ENCODE measurements at places on chromosomes 7 and 10.

GRCh38 chr7:111867348-111867931, 305.1 kb upstream of the IMMP2L start:
- no peak for DNase-seq

DNA sequence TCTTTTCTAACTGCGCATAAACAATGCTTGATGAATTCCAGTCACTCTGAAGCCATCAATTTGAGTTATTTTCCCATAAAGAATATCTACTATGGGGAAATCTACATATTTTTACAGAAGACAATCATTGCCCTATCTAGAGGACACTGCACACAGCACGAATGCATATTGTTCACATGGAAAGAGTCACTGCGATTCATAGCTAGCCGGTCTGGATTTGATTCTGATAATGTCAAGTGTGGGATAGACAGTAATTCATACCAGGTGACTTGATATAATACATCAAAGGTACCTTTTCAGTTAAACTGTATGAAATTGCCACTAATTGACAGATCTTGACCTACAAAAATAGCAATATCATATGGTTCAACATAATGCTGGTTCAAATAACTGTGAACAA, 255.7 kb downstream of the THSD7A start:
- DNase-seq = no peak

GRCh38 chr7:137196648-137197047, 146.9 kb downstream of the PTN start:
- DNase-seq = no peak

DNA sequence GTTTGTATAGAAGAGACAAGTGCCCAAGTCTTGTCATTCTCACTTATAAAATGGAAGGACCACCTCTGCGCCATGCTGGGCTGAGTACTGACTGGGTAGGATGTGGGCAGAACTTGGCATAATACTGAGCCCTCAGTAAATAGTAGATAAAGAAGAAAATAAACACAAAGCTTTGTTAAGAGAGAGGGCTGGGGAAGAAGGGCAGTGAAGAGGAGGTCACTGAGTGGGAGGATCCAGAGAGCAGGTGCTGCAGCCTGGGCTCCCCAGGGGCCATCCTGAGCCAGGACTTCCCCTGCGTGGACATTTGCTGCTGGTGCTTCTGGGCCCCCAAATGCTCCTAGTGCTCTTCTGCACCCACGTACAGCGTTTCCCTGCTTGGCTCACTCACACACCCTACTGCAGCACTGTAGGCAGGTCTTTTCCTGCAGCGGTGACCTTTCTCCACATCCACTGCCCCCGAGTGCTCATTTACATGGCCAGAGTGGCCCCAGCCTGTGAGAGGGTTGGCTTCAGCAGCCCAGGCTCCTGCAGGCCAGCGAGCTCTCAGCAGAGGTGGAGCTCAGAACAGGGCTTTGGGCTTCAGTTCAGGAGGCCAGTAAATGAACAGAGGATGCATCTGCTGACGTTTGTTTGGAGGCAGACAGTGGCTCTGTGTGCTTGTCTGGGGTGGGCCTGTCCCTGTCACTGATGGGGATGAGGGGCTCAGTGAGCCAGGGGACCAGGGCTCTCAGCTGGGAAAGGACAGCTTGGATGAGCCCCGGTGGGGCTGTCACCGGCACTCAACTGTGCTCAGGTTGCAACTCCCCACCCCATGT, 164.6 kb downstream of the ADARB2 start:
- DNase-seq = no peak

DNA sequence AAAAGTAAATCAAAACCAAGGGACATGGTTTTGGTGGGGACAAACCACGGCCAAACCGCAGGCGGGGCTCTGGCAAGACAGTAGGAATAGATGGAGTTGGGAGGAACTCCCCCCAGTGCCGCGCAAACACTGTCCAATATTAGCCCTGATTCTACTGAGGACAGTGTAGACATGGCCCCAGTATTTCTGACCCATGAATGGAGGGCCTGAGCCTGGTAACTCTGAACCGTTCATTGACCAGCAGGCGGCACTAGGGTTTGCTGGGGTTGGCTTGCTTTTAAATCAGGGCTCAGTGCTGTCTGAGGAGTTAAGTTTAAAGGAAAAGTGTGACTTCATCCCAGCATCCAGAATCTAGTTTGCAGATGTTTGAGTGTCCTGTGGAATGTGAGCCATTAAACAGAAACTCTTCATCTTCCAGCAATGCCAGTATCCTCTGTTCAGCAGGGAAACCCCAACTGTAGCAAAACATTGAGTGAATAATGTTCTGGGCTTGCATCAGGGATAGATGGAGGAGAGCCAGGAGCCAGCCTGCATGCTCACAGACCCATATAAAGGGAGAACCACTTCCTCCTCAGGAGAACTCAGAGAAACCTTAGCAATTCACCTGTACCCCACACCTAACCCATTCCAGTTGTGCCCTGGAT, 147.4 kb upstream of the PRSS58 start:
- no peak for DNase-seq

DNA sequence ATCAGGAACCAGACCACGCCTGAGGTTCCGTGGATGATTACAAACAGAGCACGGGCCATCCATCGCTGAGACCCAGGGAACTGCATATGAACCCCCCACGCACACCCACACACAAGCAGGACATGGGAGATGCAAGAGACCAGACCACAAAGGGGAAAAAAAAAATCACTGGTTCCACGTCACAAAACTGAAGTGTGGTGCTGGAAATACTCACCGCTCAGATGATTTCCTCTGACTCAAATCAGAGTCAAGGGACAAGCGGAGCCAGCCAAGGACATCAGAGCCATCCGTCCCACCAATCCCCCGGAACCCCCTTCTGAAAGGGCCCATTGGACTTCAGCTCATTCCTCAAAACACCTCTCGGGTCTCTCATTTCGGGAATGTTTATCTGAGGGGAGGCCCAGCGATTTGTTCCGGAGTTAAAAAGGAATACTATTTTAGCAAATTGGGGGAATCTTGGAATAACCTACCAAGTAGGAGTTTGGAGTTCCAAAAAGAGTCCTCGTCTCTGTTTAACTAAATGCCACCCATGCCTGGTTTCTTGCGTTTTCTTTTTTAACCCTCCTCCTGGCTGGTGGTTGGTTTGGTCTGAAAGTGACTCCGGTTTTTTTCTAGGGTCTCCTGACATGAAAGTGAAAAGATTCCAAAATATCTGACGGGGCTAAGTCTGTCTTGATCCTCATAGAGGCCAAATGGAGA, 15.0 kb downstream of the SNX8 start:
- DNase-seq = peak; percentile 27

- DNase-seq = no peak
These were observed 21.0 kb upstream of the ABI1 start for GRCh38 chr10:26881600-26882331.

DNA sequence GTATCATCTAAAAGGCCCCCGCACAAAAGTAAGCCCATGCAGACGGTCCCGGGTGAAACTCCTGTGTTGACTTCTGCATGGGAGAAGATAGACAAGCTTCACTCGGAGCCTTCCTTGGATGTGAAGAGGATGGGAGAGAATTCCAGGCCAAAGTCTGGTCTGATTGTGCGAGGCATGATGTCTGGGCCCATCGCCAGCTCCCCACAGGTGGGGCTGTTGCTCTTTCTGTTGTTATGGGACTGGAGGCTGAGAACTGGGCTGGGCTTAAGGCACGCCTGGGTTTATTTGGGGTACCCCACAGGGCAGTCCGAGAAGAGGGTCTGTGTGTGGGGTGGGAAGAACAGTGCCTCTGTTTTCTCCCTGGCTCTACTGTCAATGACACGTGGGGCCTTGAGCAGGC, 14.6 kb downstream of the MINDY4 start:
- no peak for DNase-seq

GRCh38 chr10:26721561-26721960, 24.1 kb downstream of the PDSS1 start:
- no peak for DNase-seq

DNA sequence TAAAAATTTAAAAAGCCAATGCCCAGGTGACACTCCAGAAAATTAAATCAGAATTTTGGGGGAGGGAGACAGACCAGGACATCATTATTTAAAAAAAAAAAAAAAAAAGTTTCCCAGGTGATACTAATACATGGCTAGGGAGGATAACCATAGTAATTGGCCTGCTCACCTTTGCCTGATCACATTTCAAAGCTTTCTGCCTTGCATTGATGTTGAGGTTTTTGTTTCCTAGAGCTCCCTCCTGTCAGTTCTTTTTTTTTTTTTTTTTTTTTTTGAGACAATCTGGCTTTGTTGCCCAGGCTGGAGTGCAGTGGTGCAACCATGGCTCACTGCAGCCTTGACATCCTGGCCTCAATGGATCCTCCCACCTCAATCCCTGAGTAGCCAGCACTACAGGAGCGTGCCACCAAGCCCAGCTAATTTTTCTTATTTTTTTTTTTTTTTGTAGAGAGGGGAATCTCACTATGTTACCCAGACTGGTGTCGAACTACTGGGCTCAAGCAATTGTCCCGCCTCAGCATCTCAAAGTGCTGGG, 38.1 kb downstream of the CPED1 start:
- no peak for DNase-seq

GRCh38 chr7:25859412-25860274, 292.4 kb upstream of the NFE2L3 start:
- no peak for DNase-seq

DNA sequence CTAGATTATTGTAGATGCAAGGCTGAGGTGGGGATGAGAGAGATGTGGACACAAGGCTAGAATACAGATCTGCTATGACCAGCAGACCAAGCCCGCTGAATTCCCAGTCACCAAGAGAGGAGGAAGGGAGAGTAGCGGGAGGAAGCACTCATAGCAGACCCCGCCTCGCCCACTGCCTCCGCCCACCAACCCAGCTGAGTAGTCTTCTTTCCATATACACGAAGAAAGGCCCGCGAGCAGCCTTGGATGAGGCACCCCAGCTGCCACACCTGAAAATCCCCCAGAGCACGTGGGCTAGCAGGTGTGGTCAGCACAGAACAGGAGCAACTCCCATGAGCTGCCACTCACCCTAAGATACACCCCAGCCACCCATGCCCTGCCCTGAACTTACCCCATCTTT, 7.9 kb upstream of the H2BK1 start:
- no peak for DNase-seq

- DNase-seq = no peak
These were observed 443.2 kb upstream of the AKR1E2 start for GRCh38 chr10:4382811-4383210.

- DNase-seq = no peak
These were observed 16.6 kb downstream of the MNX1 start for GRCh38 chr7:156993925-156994235.

DNA sequence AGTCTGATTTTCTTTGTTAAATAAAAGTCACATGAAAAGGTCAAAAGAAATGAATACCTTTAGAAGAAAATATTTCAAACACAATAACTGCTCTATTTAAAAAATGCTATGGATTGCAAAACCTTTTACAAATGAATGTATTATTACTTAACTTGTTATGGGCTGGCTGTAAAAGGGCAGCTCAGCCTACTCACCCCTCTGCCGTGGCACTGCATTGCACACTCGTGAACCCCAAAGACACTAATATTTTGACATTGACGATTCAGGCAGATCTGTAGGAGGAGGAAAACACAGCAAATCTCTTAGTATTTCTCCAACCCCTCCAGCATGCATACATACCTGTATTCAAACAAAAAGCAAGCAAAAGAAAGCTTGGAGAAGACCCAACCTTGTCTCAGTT, 149.5 kb downstream of the FANK1 start:
- no peak for DNase-seq

DNA sequence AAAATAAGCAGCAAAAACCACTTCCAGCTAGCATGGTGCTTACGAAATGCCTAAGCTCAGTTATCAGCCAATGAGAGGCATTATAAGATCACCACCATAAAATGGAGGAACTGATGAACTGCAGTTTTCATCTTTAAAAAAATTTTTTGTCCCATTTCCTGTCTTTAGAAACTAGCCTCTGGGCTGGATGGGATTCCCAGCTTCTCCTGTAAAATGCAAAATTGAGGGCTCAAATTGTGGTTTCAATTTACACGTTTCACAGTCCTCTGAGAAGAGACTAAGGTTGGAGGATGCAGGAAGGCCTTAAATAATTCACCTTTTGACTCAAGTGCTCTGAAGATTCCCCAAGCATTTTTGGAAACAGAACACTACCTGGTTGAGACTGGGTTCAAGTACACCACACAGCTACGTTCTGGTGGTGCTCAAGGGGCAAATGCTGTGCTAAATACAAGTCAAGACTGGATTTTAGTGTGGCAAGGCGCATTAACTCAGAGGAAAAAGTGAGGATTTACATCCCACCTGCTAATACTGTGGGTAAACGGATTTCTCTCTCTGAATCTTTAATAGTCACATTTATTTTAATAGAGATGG, 951 bp downstream of the ZNF25 start:
- no peak for DNase-seq

DNA sequence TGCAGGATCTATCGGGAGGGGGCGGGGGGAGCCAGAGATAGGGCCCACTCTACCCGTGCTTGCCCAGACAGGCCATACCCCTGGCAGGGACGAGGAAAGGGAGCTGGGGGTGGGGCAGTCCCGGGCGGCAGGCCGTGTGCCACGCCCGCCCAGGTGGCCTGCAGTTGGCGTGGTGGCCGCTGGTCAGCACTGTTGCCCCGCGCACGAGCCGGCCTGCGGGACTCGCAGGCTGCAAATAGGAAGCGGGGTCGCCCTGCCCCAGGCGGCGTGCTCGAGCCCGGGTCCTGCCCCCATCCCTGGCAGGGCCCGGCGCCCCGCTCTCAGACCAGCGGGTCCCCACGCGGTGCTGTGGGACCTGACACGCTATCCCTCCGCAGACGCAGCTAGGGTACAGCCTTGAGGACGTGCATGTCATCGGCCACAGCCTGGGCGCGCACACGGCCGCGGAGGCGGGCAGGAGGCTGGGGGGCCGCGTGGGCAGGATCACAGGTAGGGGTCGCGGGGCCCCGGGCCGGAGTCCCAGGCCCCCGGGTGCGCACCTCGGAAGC, 6.7 kb downstream of the PNLIPRP2 start:
- no peak for DNase-seq

DNA sequence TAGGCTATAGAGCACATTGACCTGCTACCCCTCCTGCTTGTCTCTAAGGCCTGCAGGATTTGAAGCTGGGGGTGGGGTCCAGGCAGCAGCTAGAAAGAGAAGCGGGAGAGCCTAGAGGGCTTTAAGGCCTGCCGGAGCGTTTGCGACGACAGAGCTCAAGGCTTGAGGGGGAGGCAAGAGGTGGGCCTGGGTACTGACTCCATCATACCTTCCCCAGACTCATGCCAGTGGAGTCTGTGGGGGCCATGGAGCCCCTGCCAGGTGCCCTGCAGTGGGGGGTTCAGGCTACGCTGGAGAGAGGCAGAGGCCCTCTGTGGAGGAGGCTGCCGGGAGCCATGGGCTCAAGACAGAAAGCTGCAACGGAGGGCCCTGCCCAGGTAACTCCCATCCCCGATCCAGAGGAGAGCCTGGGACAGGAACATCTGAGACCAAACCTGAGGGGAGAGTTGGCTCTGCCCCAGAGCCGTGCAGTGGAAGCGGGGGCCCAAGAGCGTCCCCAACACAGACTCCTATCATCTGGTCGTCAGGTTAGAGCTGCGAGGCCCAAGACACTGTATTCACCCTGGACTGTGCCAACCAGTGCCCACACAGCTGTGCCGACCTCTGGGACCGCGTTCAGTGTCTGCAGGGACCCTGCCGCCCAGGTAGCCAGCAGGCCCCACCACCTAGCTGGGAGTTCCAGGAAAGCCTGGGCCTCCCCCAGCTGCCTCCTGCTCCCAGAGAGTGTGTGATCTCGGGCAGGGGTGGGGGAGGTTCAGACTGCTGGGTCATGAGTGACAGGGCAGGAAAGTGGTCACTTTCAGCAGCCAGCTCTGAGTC, 13.2 kb upstream of the ZNF862 start:
- DNase-seq = no peak

- DNase-seq = no peak
These were observed 47.7 kb downstream of the AMZ1 start for GRCh38 chr7:2735744-2736143.
